T-helper 1 cell treated with Interleukin-12 subunit alpha and Interleukin-12 subunit beta and Interleukin-4 antibody, amounts not matched to agents 30 ng/mL and 1 ng/mL, for 36 hours (primary cell): ENCODE measurements at places on chromosomes 11 and 22. TPM values are rescaled to one million over a fixed set of nuclear protein-coding genes. Genes with fewer than 3 reads are reported as not detected.

The CECR2 gene
- total RNA-seq = 0.20 and 0.42 TPM in 2 replicates

The PARVG gene
- 128 and 129 TPM in 2 replicates for total RNA-seq

The RFPL1 gene
- total RNA-seq = 0.15 TPM in 1 of 2 replicates, not detected in the other

The C22orf15 gene
- 0.41 and 0.74 TPM in 2 replicates for total RNA-seq

The KIRREL3 gene
- not detected in 2 replicates for total RNA-seq

The YDJC gene
- 34.8 and 35.0 TPM in 2 replicates for total RNA-seq

The MLC1 gene
- 0.39 and 0.59 TPM in 2 replicates for total RNA-seq

The MB gene
- total RNA-seq = 0.61 and 0.80 TPM in 2 replicates

The OR52I1 gene
- 0.07 TPM in 1 of 2 replicates, not detected in the other for total RNA-seq

The HBG2 gene
- total RNA-seq = not detected in 2 replicates

The RASSF10 gene
- not detected in 2 replicates for total RNA-seq

The P2RX6 gene
- 0.12 and 0.44 TPM in 2 replicates for total RNA-seq

The FADS3 gene
- 7.1 and 9.6 TPM in 2 replicates for total RNA-seq

The GRK3 gene
- 36.0 and 37.5 TPM in 2 replicates for total RNA-seq

The OR8A1 gene
- total RNA-seq = not detected in 2 replicates

The ROBO4 gene
- not detected in 2 replicates for total RNA-seq

The TMEM151A gene
- not detected in 2 replicates for total RNA-seq

The CHRM4 gene
- total RNA-seq = 1.1 and 1.3 TPM in 2 replicates

The CARD10 gene
- total RNA-seq = not detected in 2 replicates

The PRR33 gene
- not detected in 2 replicates for total RNA-seq

The ANKK1 gene
- 0.17 and 0.25 TPM in 2 replicates for total RNA-seq

The DERL3 gene
- total RNA-seq = 9.0 and 10.8 TPM in 2 replicates

The FADD gene
- 42.1 and 47.8 TPM in 2 replicates for total RNA-seq

The C1QTNF5 gene
- not detected in 2 replicates for total RNA-seq

The GLYAT gene
- total RNA-seq = not detected in 2 replicates

The FLRT1 gene
- total RNA-seq = not detected in 2 replicates

The OR9G1 gene
- total RNA-seq = not detected in 2 replicates

The PLAAT2 gene
- 0.29 TPM in 1 of 2 replicates, not detected in the other for total RNA-seq

The FOXR1 gene
- total RNA-seq = not detected in 2 replicates

The PRG3 gene
- not detected in 2 replicates for total RNA-seq

The UQCR10 gene
- 87.5 and 90.8 TPM in 2 replicates for total RNA-seq

The OR52B4 gene
- not detected in 2 replicates for total RNA-seq

The IL17RA gene
- total RNA-seq = 76.1 and 78.3 TPM in 2 replicates

The TCP11L1 gene
- 13.8 and 14.3 TPM in 2 replicates for total RNA-seq

The RGL4 gene
- 33.2 and 34.8 TPM in 2 replicates for total RNA-seq

The GAL3ST1 gene
- not detected in 2 replicates for total RNA-seq

The RIMBP3B gene
- 0.07 and 0.22 TPM in 2 replicates for total RNA-seq

The P4HA3 gene
- total RNA-seq = not detected in 2 replicates

The OR52N4 gene
- 1.1 and 1.9 TPM in 2 replicates for total RNA-seq

The NXPE4 gene
- total RNA-seq = not detected in 2 replicates

The KCNJ5 gene
- total RNA-seq = not detected in 2 replicates
